MM.1S (cell line): ENCODE measurements at places on chromosomes 3 and 15.

GRCh38 chr15:70708839-70709238 is 54.5 kb downstream of the UACA start:
- DNase-seq: no peak
- no peak overlapping the region for H3K27ac ChIP-seq
- no peak overlapping the region for H3K4me3 ChIP-seq
- no peaks in the 10 kb centered on the region for H3K4me1 ChIP-seq
- no peaks in the 10 kb centered on the region for H3K36me3 ChIP-seq

GRCh38 chr3:58082047-58082446 is 73.8 kb downstream of the FLNB start:
- H3K27me3 ChIP-seq: no peaks in the 10 kb centered on the region
- no peaks in the 10 kb centered on the region for H3K36me3 ChIP-seq
- H3K4me1 ChIP-seq: peaks cover 21% of the 10 kb centered on the region
- no peak for DNase-seq

- no peak overlapping the region for H3K4me3 ChIP-seq
- H3K4me1 ChIP-seq: no peaks in the 10 kb centered on the region
- no peaks in the 10 kb centered on the region for H3K27me3 ChIP-seq
- H3K27ac ChIP-seq: no peak overlapping the region
- peak; percentile 26 for DNase-seq
- H3K36me3 ChIP-seq: no peaks in the 10 kb centered on the region
Measured at GRCh38 chr3:100665230-100665629, 44.1 kb upstream of the TFG start.

- H3K36me3 ChIP-seq: no peaks in the 10 kb centered on the region
- no peak overlapping the region for H3K4me3 ChIP-seq
- H3K4me1 ChIP-seq: no peaks in the 10 kb centered on the region
- no peak for DNase-seq
Measured at GRCh38 chr3:11045536-11045935, 53.0 kb downstream of the SLC6A1 start.

GRCh38 chr3:124119056-124119716 is 127.3 kb upstream of the ROPN1 start:
- no peaks in the 10 kb centered on the region for H3K4me1 ChIP-seq
- no peak for DNase-seq
- no peaks in the 10 kb centered on the region for H3K27me3 ChIP-seq
- no peak overlapping the region for H3K27ac ChIP-seq

DNA sequence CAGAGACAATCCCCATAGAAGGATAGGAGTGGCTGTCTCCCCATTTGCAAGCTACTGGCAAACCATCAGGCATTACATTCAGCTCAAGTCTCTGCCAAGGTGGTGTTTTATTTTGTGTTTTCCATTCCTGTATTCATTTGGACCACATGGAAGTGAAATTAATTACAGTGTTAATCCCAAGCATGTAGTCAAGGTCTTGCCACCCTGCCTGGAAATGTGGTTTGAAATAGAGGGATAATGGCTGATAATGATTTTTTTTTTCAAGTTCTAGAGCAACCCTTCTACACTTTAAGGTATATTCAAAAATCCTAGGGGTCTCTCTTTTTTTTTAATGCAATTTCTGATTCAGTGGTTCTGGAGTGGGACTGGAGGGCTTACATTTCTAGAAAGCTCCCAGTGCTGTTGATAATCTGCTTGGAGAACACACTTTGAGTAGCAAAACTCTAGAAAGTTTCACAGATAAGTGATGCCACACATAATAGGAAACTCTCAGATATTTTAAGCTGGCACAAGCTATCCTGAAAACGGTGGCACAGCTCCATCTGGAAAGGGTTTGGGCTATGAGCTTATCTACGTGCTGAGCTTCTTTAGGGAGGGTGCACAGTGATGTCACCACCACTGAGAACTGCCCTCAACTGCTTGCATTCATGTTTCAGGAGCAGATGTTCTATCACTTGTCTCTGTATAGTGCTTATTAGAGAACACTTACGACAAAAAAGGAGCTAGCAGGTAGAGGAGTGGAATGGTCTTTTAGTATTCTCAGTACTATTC is 140.1 kb upstream of the IL12A start:
- no peak overlapping the region for H3K27ac ChIP-seq
- no peaks in the 10 kb centered on the region for H3K36me3 ChIP-seq
- H3K27me3 ChIP-seq: no peaks in the 10 kb centered on the region
- H3K4me1 ChIP-seq: peaks cover 15% of the 10 kb centered on the region; the same call in 1 of the 2 replicates
- no peak overlapping the region for H3K4me3 ChIP-seq

- no peaks in the 10 kb centered on the region for H3K36me3 ChIP-seq
- H3K4me1 ChIP-seq: no peaks in the 10 kb centered on the region
- no peak for DNase-seq
- no peak overlapping the region for H3K27ac ChIP-seq
- H3K4me3 ChIP-seq: no peak overlapping the region
Measured at GRCh38 chr3:169475978-169476698, 187.4 kb downstream of the MECOM start.

- H3K36me3 ChIP-seq: no peaks in the 10 kb centered on the region
- DNase-seq: no peak
- no peak overlapping the region for H3K27ac ChIP-seq
- no peak overlapping the region for H3K4me3 ChIP-seq
- H3K27me3 ChIP-seq: no peaks in the 10 kb centered on the region
- H3K4me1 ChIP-seq: no peaks in the 10 kb centered on the region
Measured at GRCh38 chr3:44175070-44175469, 66.6 kb upstream of the TOPAZ1 start.

GRCh38 chr3:194768586-194768985 is 82.9 kb downstream of the FAM43A start:
- H3K4me3 ChIP-seq: peak overlapping the region; percentile 5; the same call in 1 of the 2 replicates
- peaks cover 5% of the 10 kb centered on the region; the same call in 1 of the 2 replicates for H3K4me1 ChIP-seq
- H3K36me3 ChIP-seq: no peaks in the 10 kb centered on the region
- H3K27me3 ChIP-seq: no peaks in the 10 kb centered on the region
- no peak for DNase-seq
- H3K27ac ChIP-seq: no peak overlapping the region

GRCh38 chr15:47971637-47972036 is 149.2 kb upstream of the SLC24A5 start:
- no peaks in the 10 kb centered on the region for H3K36me3 ChIP-seq
- no peaks in the 10 kb centered on the region for H3K4me1 ChIP-seq
- H3K27me3 ChIP-seq: no peaks in the 10 kb centered on the region
- H3K4me3 ChIP-seq: no peak overlapping the region

GRCh38 chr15:70151003-70151402 is 53.3 kb upstream of the TLE3 start:
- H3K36me3 ChIP-seq: no peaks in the 10 kb centered on the region
- H3K27me3 ChIP-seq: no peaks in the 10 kb centered on the region
- H3K4me1 ChIP-seq: peaks cover 14% of the 10 kb centered on the region
- H3K27ac ChIP-seq: no peak overlapping the region
- no peak for DNase-seq

- H3K4me1 ChIP-seq: no peaks in the 10 kb centered on the region
- H3K4me3 ChIP-seq: no peak overlapping the region
- no peak for DNase-seq
- no peak overlapping the region for H3K27ac ChIP-seq
- H3K27me3 ChIP-seq: no peaks in the 10 kb centered on the region
- H3K36me3 ChIP-seq: no peaks in the 10 kb centered on the region
Measured at GRCh38 chr3:89851974-89852621, 744.7 kb downstream of the EPHA3 start.

DNA sequence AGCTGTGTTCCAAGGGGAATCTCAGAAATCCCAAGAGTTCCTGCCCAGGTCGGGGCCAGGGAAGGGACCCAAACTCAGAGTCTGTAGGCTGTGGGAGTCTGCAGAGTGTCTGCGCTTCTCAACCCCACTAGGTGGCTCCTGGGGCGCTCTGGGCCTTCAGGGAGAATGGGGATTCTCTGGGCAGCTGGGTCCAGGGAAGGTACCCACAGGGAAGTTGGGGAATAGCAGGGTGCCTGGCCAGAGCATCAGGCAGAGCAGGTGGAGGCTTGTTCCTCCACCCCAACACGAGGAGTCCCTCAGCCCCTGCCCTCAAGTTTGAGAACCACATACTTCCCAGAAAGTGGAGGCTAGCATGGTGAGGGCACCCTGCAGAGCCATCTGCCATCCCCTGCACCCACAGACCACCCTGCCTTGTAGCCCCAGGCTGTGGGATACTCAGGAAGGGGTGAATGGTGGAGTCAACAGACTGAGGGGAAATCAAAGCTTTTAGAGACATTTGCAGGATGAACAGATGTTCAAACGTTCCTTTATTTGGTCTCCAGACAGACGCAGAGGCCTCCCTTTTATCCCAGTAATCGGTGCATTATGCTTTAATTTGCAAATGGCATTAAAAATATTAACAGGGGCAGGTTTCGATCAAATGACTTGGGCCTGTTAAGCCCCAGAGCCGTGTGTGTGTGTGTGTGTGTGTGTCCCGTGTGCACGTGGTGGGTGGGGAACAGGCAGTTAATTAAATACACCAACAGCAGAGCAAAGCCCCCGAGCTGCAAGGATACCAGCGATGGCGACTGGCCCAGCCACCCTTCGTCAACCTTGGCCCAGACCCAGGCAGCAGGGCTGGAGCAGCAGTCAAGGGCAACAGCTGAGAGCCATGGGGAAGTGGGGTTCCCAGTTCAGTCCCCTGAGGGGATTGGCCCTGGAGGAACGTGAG is 57.7 kb downstream of the DNAJB8 start:
- H3K27me3 ChIP-seq: no peaks in the 10 kb centered on the region
- H3K36me3 ChIP-seq: no peaks in the 10 kb centered on the region
- H3K4me3 ChIP-seq: no peak overlapping the region
- H3K4me1 ChIP-seq: no peaks in the 10 kb centered on the region
- DNase-seq: no peak

DNA sequence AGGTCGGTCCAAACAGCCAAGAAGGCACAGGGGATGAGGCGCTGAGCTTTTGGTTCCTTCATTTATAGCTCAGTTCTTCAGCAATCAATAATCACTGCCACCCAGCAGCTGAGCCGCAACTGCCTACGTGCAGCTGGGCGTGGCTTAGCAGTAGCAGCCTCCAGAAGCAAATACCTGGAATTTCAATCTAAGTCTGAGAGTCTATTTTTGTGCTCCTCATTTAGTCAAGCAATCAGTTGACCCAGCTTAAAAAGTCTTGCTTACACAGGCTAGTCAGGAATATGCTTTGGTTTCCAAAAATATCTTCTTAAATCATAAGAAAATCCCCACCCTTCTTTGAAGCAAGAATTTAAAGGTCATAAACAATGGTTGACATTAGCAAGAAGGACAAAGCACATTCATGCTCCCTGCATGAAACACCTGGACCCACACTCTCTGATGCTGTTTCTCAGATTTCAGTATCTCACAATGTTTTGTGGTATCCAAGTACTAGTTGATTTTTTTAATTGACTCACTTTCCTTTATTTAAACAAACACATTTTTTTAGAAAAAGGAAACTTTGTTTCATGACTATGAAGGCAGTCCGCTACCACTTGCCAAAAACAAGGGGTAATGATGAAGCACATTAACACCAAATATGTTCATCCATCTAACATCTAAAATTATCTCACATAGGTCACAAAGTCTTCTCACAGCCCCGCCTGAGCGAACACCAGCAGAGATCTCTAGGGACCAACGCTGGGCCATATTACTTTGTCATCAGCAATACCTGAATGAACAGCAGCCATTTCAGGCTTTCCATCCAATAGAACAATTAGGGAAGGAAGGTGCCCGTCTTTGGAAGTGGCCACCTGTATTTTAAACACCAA is 106.1 kb downstream of the OXNAD1 start:
- no peak overlapping the region for H3K27ac ChIP-seq
- no peaks in the 10 kb centered on the region for H3K4me1 ChIP-seq
- no peaks in the 10 kb centered on the region for H3K27me3 ChIP-seq
- H3K4me3 ChIP-seq: no peak overlapping the region
- H3K36me3 ChIP-seq: no peaks in the 10 kb centered on the region

GRCh38 chr3:10299175-10299574 is 6.4 kb upstream of the GHRL start:
- no peak overlapping the region for H3K4me3 ChIP-seq
- H3K27ac ChIP-seq: peak overlapping the region; percentile 24; the same call in 1 of the 2 replicates
- no peaks in the 10 kb centered on the region for H3K27me3 ChIP-seq
- H3K4me1 ChIP-seq: peaks cover 17% of the 10 kb centered on the region
- DNase-seq: no peak
- H3K36me3 ChIP-seq: peaks cover 19% of the 10 kb centered on the region

DNA sequence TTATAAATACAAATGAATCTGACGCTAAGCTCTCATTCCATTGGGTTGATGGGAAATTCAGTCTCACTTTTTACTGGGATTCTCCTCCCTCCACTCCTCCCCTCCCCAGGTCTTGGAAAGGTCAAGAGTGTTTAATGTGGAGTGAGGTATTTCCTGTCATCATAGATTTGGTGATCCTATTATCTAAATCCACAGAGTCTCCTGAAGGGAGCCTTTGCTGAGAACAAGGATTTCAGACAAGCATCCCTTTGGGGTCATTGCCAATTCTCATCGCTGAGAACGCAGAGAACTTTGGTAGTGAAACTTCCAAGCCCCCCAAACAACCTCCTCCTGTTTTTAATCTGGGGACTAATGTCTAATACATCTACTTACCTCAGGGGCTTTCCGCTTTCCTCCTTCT is 297.9 kb downstream of the OTOL1 start:
- H3K4me3 ChIP-seq: no peak overlapping the region
- 0 out of 2 replicates have a peak, but pooled peaks cover under 1% of the 10 kb centered on the region for H3K4me1 ChIP-seq
- DNase-seq: no peak

DNA sequence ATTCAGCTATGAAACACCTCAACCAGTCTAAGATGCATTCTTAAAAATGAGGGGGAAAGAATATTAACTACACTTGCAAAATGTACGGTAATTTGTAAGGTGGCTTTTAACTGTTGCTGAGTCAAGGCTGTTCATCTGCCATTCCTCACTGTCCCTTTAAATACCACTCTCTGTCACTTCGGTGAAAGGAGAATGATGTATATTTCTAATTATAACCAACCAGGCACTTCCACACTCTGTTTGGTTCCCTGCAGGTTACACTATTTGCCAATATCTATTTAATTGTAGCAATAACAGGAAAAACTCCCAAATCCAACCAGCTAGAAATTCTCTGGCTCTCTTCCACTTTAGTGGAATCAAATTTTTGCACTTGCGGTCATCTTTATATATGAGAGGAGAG is 70.5 kb upstream of the SLCO3A1 start:
- no peaks in the 10 kb centered on the region for H3K27me3 ChIP-seq
- no peak overlapping the region for H3K27ac ChIP-seq
- H3K4me3 ChIP-seq: no peak overlapping the region
- DNase-seq: no peak
- H3K4me1 ChIP-seq: no peaks in the 10 kb centered on the region

DNA sequence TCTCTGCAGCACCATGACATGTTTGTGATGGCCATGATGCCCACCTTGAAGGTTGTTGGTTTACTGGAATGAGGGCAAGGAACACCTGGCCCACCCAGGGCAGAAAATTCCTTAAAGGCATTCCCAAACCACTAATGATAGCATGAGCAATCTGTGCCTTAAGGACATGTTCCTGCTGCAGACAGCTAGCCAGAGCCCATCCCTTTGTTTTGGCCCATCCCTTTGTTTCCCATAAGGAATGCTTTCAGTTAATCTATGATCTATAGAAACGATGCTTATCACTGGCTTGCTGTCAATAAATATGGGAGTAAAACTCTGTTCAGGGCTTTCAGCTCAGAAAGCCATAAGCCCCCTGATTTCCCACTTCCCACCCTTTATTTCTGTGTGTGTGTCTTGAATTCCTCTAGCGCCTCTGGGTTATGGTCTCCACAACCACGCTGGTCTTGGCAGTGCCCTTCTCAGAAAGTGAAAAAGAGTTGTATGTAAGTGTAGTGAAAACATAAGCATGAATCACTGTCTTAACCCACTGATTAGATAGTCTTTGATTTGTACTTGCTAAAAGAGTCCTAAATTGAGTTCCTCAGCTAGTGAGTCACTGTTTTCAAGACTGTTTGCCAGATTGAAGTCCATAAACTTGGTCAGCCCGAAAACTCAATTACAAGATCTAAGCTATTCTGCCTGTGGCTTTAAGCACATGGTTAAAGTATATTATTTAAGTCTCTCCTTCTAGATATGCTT is 19.0 kb upstream of the CCR2 start:
- H3K36me3 ChIP-seq: no peaks in the 10 kb centered on the region
- H3K27ac ChIP-seq: peak overlapping the region; percentile 28; the same call in 1 of the 2 replicates
- DNase-seq: peak; percentile 45
- no peak overlapping the region for H3K4me3 ChIP-seq
- H3K27me3 ChIP-seq: no peaks in the 10 kb centered on the region
